ENCODE measurements at places on chromosomes 7 and 10.
A peak's percentile ranks its signal among the peaks of the same experiment; 100 is the strongest.

GRCh38 chr7:23514755-23515154, 17.0 kb downstream of the TRA2A start:
- no peak for DNase-seq

DNA sequence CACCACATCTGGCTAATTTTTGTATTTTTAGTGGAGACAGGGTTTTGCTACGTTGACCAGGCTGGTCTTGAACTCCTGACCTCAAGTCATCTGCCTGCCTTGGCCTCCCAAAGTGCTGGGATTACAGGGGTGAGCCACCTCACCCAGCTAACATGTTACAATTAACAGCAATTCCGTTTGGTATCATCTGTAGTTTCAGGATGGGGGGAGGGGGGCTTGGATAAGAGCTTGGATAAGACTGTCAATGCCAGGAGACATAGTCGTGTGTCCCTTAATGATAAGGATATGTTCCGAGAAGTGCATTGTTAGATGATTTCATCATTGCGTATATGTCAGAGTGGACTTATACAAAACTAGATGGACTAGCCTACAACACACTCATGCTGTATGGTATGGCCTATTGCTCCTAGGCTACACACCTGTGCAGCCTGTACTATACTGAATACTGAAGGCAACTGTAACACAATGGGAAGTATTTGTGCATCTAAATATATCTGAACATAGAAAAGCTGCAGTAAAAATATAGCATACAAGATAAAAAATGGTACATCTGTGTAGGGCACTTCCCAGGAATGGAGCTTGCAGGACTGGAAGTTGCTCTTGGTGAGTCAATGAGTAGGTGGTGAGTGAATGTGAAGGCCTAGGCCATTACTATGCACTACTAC, 103.9 kb upstream of the TNS3 start:
- no peak for DNase-seq

DNA sequence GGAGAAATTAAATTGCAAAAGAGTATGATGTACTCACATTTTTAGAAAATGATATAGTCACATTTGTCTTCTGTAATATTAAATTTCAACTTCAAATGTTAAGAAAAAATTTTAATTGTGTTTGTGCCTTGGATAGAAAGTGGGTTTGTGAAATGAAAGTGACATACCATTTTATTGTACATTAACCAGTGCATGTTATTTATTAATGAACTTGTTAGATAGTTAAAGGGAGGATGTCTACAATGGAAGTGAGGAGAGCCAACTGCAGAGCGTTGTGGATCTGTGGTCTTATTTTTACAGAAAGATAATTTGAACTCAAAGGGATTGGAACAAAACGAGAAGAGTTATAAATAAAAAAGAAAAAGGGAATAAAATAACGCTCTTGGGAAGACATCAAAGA, 291.7 kb downstream of the ARL4A start:
- no peak for DNase-seq

- no peak for DNase-seq
Observed at GRCh38 chr10:15342970-15343369, 28.1 kb downstream of the FAM171A1 start.

- no peak for DNase-seq
Observed at GRCh38 chr7:23893176-23893941, 183.3 kb downstream of the STK31 start.

GRCh38 chr7:148434181-148434757, 156.3 kb upstream of the C7orf33 start:
- DNase-seq = no peak

DNA sequence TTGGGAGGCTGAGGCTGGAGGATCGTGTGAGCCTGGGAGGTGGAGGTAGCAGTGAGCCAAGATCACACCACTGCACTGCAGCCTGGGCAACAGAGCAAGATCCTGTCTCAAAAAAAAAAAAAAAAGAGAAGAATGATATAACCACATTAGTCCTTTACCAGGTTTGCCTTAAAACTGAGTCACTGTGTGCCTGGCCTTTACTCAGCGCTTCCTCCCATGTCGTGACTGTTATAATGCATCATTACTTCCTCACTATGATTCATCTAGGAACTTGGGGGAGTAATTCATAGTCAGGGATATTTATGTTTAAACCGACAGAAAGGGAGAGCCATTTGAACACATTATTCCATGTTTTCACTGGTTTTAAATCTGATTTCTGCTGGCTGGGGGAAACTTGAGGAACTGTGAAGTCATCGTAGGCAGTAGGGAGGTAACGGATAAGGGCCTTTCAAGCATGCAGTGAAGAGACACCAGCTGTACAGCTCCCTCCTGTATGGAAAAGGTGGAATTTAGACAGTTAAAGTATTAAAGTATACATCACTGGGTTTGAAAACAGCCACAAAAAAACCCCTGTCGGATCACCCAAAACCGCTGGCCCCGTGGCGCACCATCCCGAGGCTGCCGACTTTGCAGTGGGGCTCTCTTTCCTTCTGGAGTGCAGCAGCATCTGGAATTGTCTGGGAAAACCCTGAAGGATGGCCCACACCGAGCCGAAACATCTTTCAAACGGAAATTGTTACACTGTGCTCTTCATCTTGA, 119.8 kb downstream of the NKX6-2 start:
- peak; percentile 67 for DNase-seq

DNA sequence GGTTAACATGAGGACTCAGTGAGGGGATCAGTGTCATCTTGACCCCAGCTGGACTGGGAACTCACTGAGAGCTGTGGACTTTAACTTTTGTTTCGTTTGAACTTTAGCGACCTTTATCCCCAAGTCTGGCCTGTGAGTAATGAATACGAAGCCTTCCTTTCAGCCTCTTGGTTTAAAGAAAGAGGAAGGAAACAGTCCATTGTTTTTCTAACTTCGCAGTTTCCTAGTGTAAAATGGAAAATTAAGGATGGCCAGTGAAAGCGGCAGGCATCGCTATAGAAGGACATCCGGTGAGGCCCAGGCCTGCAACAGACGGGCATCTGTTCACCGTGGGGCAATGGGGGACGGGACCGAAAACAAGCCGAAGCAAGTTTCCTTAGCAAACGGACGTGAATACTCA, 44.1 kb upstream of the ADO start:
- no peak for DNase-seq

DNA sequence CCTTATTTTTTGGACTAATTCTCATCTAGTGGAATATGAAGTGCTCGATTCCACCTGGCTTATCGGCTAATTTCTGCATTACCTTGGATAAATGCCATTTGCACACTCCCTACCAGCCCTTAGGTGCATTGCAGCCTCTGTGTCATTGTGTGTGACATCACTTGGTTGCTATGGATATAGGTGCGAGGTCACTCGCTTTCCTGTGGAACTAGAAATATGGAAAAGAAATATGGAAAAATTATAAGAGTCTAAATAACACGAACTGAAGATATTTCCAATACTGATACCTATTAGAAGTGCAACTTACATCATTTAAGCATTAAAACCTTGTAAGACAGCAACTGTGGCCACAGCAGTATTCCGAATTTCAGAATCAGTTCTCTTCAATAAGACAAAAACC, 2.0 kb downstream of the YWHAG start:
- peak; percentile 77 for DNase-seq

GRCh38 chr10:67663449-67664087, 32.4 kb downstream of the CTNNA3 start:
- DNase-seq = no peak

GRCh38 chr10:129725890-129726631, 238.0 kb downstream of the EBF3 start:
- DNase-seq = no peak

DNA sequence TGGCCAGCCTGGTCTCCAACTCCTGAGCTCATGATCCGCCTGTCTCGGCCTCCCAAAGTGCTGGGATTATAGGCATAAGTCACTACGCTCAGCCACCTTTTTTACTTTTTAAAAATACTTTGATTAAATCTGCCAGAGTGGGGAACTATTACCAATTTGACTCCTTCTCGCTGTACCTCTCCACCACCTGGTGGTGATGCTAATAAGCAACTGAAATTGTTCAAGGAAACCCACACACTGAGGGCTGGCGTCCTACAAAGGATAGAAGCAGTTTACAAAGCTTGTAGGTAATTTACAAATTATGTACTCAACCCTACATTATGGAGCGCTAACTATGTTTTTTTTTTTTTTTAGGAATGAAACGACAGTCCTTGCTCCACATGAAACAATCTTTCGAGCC, 111.1 kb downstream of the CPED1 start:
- DNase-seq = no peak

GRCh38 chr7:138008019-138008587, 6.2 kb upstream of the CREB3L2 start:
- no peak for DNase-seq

DNA sequence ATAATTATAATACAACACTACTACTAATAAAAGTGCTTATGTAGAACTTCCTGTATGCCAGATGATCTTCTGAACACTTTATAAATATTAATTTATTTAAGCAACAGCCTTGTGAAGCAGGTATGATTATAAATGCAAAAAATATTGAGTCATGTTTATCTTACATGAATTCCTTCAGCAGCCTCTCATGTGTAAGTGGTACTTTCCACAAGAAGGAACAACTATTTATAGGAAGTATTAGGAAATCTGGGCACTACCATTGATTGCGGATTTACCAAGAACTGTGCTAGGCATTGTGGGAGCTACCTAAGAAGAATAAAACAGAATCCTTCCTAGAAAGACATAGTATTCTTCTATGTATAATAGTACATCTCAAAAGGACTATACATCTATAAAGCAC, 10.7 kb upstream of the STEAP4 start:
- DNase-seq = no peak

DNA sequence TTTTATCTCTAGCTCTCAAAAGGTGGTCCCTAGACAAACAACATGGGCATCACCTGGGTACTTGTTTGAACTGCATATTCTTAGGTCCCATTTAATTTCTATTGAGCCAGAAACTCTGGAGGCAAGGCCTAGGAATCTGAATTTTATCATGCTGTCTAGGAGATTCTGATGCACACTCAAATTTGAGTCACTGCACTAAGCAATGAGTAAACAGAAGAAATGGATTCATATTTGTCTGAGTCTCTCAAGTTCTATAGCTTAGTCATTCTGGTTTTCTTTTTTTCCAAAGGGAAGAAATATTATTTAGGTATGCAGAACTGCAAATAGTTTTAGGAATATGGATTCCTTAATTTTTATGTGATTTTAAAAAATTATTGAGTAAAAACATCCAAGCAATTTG, 185.5 kb downstream of the SEMA3A start:
- DNase-seq = no peak

DNA sequence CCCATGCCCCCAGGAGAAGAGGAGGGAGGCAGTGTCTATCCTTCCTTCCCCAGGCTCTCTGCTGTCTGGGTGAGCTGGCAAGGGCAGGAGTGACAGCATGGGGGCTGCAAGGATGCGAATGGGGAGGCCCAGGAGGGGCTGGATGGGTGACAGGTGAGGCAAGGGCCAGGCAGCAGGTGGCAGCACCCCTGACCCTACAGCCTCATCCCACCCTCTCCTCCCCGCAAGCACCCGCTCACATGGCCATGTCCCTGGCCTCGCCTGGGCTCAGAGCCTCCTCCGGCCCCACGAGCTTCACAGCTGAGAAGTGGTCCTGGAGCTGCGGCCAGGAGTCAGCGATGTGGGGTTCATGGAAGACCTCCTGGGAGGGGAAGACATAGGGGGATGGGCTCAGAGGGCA, 5.4 kb downstream of the PLOD3 start:
- DNase-seq = no peak

- DNase-seq = no peak
Observed at GRCh38 chr10:122239578-122240257, 31.4 kb upstream of the BTBD16 start.

- DNase-seq = peak; percentile 46
Observed at GRCh38 chr7:137592232-137592896, 248.8 kb upstream of the PTN start.

GRCh38 chr7:157090485-157091165, 48.1 kb upstream of the UBE3C start:
- DNase-seq = no peak

DNA sequence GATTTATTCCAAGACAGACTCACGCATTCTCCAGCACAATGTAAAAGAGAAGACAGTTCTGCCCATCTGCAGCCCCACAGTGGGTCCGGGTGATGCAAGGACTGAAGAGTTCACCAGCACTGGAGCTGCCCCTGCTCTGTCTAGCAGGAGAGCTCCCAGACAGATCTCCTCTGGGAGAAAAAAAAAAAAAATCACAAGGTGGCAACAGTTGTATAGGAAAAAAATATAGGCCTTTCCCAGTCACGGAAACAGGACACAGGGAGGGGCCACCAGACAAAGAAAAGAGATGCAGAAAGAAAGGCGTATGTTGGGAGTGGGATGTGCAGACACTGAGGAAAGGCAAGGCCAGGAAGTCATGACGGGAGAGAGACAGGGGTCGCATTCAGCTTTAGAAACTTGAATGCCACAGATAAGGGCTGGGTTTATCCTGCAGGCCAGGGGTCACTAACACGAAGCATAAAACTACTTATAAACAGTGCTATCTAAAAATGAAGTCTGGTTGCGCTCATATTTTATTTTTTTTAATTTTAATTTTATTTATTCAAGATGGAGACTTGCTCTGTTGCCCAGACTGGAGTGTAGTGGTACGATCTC, 54.1 kb downstream of the FAM171A1 start:
- no peak for DNase-seq

- no peak for DNase-seq
Observed at GRCh38 chr7:23811540-23811939, 101.5 kb downstream of the STK31 start.

DNA sequence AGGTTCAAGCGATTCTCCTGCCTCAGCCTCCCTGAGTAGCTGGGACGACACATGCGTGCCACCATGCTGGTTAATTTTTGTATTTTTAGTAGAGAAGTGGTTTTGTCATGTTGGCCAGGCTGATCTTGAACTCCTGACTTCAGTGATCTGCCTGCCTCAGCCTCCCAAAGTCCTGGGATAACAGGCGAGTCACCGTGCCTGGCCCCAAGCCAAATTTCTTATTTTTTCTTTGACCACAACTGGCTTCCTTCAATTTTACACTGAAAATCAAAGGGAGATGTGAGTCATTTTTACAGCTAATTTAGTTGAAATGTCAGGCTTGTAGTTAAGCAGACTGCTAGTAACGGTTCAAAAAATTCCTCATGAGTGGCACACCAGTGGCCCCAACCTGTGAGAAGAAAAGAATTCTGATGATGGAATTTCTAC, 7.8 kb downstream of the RNF216 start:
- DNase-seq = peak; percentile 80

DNA sequence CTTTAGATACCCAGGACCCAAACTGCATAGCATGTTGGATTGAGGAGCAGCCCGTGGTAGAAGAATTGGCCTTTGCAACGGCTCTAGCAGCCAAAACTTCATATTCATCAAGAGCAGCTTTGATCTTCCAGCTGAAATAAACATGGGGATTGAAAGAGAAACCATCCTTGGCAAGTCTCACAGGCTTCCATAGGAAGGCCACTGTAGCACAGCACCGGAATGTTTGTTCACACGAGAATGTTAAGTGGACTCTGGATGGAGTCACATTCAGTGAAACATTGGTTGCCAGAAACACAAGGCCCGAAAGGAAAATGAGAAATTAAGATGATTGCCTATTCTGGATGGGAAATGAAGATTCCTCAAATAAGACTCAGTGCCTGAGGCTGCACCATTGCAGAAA, 97.4 kb downstream of the RAB18 start:
- no peak for DNase-seq

GRCh38 chr10:113986316-113986715, 57.4 kb upstream of the ADRB1 start:
- no peak for DNase-seq

All from PC-9 (cell line).